Activated T-cell treated with anti-CD3 and anti-CD28 coated beads, Interleukin-2, amount 50 U/mL, for 48 hours (primary cell): ENCODE measurements at places on chromosomes 16 and 17.

DNA sequence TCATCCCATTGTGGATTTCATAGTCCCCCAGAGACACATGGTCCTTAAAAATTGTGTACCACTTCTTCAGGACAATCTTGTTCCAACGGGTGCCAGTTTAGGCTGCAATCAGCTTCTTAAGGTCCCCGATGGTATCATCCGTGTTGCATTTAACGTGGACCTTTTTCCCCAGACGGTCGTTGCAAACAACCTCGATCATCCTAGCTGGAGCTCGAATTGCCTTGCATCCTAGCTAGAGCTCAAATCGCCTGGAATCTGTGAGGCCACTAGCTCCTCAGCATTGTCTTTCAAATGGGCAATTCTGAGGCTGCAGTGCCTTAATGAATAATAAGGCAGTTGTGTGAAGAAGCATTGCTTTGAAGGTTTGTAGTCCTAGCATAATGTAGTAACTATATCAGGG is 37.7 kb upstream of the RHBDL3 start:
- no peak for DNase-seq

DNA sequence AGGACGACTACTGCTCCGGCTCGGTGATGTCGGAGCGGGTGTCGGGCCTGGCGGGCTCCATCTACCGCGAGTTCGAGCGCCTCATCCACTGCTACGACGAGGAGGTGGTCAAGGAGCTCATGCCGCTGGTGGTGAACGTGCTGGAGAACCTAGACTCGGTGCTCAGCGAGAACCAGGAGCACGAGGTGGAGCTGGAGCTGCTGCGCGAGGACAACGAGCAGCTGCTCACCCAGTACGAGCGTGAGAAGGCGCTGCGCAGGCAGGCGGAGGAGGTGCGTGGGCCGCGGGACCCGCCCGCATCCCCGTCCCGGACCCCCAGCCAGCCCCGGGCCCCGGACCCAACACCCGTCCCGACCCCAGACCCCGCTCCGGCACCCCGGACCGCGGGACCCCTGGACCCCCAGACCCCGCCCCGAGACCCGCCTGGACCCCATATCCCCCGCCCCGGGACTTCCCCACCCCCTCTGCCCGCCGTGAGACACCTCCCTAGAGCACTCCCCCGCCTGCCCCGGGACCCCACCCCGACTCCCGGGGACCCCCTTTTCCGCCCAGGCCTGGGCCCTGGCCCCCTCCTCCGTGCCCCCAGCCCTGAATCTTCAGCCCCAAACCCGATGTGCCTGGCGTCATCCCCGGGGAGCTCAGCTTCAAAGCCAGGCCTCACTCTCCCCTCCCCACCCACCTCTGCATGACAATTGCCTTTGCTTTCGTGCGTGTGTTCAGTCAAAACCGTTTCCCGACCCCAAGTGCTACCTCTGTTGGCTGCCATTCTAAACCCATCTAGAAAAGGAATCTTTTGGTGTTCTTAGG is 594 bp downstream of the MAPK8IP3 start:
- DNase-seq, result peak; percentile 63

GRCh38 chr17:69401251-69401650 is 13.2 kb upstream of the MAP2K6 start:
- no peak for DNase-seq

DNA sequence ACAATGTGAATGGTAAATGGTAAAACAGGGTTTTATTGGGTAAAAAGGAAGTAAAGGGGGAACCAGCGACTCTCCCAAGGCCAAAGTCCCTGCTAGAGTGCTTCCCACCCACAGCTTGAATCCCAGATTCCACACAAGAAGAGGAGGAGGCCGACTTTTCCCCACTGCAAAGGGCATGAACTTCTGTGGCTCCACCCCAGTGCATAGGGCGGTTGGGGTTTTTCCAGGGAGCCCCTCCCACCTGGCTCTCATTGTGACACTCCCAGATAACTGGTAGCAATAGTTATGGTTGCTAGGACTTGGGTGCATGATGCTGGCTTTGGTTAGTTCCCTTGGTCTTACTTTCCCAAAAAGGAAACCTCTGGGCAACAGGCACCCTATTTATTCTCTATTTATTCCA is 666.0 kb upstream of the CA10 start:
- no peak for DNase-seq

GRCh38 chr17:81030741-81031565 is 4.0 kb upstream of the BAIAP2 start:
- no peak for DNase-seq

GRCh38 chr17:49369089-49369488 is 7.0 kb upstream of the ZNF652 start:
- no peak for DNase-seq

DNA sequence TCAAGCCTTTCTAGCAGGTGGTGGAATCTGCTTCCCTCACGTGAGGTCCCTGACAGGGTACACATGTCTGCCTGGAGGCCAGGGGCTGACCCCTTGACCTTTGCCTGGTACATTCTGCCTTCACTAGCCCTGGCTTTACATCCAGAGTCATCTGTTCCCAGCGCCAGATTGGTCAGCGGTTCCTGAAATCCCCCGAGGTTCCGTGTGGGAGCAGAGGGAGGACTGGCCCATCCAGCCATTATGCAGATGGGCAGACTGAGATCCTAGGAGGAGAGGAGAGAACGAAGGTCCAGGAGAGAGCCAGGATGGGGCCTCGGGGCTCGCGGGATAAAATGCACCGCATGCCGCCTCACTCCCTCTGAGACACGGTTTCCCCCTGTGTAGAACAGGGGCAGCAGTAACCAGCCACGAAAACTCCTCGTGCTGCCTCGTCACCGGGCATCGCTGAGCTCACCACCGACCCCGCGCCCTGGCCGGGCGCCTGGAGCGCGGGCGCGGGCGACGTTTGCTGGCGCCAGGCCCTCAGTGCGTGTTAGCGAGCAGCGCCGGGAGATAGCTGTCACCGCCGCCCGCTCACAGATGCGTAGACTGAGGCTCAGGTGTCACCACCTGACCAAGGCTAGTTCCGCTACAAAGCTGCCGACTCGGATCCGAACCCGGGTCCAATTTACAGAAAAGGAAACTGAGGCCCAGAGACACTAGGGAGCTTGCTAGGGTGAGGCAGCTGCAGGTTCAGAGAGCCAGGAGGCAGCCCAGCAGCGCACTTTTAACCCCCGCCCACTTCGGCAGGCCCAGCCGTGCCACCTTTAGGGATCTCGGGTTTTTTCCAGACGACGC is 811 bp upstream of the MAP2K3 start:
- DNase-seq, result peak; percentile 32

GRCh38 chr16:15466131-15466530 is 31.7 kb downstream of the BMERB1 start:
- no peak for DNase-seq

GRCh38 chr17:56231693-56232092 is 78.4 kb downstream of the ANKFN1 start:
- DNase-seq, result no peak

DNA sequence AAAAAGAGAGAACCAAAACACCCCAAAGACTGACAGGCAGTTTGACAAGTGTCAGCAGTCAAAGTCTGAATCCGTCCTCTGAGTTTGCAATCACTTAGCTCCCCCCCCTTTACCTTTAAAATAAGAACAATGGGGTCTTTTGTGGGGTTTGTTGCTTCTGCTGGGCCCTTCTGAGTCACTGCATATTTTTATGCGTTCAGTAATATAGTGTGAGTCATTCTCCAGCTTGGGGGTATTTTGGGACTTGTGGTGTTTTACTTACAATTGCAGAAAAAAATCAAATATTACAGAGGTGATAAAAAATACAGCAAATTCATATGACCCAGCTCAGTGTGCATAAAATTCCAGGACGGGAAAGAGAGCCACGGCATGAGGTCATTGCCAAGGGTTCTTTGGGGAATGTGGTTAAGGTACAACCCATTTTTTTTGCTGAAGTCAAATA is 120.1 kb downstream of the CYLD start:
- no peak for DNase-seq

- no peak for DNase-seq
These were observed 69.9 kb upstream of the HSBP1 start for GRCh38 chr16:83737729-83738354.

DNA sequence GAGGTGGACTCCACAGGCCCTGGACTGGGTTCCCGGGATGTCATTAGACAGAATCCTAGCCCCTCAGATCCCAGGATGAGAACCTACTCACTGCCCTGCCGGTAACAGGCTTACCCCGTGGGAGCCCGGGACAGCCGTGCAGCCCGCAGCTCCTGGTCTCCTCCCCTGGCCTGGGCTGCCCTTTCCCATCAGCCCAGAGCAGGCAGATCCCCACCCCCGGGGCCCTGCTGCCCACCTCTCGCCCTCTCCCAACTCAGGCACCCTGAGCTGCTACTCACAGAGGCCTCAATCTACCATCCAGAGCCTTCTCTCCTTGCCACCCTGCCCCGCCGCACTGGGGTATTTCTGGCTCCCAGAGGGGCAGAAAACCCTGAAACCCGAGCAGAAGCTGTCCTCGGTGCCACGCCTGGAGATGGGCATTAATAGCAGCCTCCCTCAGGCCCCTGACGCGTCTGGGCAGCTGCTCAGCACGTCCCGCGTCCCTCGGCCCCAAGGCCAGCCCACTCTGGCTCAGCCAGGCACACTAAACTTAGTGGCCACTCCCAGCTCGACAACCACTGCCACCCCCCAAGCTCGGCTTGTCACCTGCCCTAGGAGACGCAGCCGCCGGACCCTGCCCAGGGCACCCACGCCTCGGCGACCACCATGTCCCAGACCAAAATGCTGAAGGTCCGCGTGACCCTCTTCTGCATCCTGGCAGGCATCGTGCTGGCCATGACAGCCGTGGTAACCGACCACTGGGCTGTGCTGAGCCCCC is at the start of gene CACNG1:
TSS of gene CACNG1 (plus strand) at position 539 of the 757 bp plus-strand sequence. CDS start at position 646, 107 bp downstream.
- DNase-seq, result no peak

GRCh38 chr17:8900207-8900606 is 32.7 kb upstream of the PIK3R6 start:
- DNase-seq, result no peak

GRCh38 chr16:11320170-11320569 is 25.1 kb upstream of the RMI2 start:
- DNase-seq, result no peak

GRCh38 chr17:10013365-10014112 is 108.5 kb upstream of the RCVRN start:
- no peak for DNase-seq

GRCh38 chr17:41024697-41025096 is 2.3 kb downstream of the KRTAP1-5 start:
- DNase-seq, result no peak

- no peak for DNase-seq
These were observed 22.8 kb downstream of the CCDC102A start for GRCh38 chr16:57513371-57514102.

- no peak for DNase-seq
These were observed 42.1 kb downstream of the IKZF3 start for GRCh38 chr17:39822051-39822451.

- no peak for DNase-seq
These were observed 166.9 kb downstream of the C16orf95 start for GRCh38 chr16:87150262-87150661.

DNA sequence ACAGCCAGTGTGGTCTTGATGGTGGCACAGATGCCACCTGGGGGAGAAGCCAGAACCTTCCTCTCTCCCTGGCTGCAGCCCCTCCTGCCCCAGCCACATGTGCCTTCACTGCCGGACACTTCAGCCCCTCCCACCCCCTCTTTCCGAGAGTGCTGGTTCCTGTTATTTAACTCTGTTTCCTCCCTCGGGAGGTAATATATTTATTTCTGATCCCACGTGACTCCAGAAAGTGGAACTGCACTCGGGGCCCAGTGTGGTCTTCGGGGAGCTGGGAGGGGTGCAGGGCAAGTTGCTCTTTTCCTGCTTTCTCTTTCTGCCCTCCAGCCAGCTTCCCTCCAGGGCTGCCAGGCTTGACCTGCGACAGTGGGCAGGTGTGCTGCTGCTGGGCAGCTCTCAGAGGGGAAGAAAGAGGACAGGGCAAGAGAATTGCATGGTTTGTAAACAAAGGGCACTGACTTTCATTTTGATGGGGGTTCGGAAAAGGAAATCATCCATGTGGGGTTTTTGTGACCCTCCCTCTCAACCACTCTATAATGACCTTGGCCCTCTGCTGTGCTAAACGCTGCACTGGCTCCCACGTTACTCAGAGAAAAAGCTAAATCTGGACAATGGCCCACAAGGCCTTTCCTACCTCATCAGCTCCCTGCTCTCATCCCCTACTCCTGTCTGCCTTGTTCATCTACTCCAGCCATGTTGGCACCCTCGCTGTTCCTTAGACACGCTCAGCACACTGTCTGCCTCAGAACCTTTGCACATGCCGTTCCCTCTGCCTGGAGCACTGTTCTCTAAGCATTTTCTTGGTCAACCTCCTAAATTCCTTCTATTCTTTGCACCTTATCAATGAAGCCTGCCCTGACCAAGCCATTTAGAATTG is 8.2 kb upstream of the CIITA start:
- DNase-seq, result no peak

GRCh38 chr17:63163158-63163520 is 197.1 kb downstream of the TANC2 start:
- DNase-seq, result no peak

DNA sequence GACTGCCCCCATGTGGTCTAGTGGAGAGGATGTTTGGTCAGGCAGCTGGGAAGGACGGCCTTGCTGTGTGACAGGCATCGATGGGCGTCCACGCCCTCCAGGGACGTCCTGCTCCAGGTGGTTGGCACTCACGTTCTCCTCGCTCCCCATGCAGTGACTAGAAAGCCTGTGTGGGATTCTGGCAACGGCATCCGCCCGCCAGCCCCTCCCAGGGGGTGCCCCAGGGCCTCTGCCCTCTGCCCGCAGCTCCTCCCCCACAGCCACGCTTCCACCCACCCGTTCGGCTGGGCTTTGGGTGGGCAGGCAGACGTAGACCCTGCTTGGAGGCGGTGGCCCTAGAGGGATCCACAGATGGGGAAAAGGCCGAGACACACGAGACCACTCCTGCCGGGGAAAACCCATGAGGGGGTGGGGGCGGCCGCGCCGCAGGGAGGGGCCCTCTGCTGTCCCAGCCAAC is 4.7 kb upstream of the IL17C start:
- DNase-seq, result peak; percentile 70

- no peak for DNase-seq
These were observed 147.9 kb downstream of the STXBP4 start for GRCh38 chr17:55116440-55116914.

GRCh38 chr17:74888469-74888868 is 5.0 kb downstream of the FADS6 start:
- no peak for DNase-seq
